ENCODE measurements at places on chromosomes 11 and 22.

GRCh38 chr11:72780296-72781062, 13.4 kb downstream of the STARD10 start:
- no peak for DNase-seq

- DNase-seq: no peak
Measured at GRCh38 chr11:122146475-122146874, 30.5 kb upstream of the BLID start.

DNA sequence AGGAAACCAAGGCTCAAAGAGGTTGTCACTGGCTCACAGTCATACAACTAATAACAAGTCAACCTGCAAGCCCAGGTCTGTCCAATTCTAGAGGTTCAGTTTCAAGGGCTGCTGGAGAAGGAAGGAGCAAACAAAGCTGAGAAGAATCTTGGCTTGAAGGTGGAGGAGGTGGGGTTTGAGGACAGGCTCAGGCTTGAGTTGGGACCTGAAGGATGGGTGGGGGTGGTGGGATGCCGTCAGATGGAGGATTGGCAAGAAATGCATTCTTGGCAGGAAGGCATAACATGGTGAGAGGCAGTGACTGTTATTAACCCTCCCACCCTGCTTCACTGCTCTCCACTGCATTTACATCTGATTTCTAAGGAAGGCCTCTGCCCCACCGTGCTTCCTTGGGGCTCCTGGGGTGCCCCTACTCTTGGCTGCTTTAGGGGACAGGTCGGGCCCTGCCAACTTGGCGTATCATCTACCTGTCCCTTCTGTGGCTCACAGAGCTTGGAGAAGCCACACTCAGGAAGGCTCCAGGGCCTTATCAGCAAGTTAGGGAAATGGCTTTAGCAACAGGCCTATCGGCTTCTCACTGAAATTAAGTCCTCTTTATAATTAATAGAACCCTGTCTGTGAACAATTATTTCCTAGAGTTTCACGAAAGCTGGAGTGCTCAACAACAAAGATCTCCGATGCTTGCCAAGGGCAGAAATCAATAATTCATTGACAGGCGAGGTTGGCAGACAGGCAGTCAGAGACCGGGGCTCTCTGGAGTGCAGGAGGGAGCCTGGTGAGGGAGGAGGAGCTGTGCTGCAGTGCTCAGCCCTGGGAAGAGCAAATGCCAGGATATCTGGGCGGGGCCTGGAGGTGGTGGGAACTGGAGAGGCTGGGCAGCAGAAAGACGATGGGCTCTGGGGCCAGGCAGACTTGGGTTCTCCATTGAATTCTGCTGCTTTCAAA, 84.9 kb upstream of the NARS2 start:
- no peak for DNase-seq

DNA sequence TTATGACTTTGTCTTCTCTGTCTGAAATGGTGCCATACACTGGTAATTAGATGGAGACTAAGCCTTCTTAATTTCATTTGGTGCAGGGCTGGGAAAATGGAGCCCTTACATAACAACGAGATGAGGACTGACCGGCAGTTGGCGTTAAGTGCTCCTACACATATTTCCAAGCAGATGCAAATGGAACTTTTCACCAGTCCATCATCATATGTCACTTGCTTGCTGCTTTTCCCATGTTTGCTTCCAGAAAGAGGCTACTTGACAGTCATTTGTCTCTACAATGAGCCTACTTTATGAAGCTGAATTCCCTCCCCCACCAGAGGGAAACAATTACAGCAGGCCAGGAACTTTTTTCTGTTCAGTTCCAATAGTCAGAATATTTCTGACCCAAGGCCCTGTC, 32.6 kb downstream of the SVIP start:
- no peak for DNase-seq

DNA sequence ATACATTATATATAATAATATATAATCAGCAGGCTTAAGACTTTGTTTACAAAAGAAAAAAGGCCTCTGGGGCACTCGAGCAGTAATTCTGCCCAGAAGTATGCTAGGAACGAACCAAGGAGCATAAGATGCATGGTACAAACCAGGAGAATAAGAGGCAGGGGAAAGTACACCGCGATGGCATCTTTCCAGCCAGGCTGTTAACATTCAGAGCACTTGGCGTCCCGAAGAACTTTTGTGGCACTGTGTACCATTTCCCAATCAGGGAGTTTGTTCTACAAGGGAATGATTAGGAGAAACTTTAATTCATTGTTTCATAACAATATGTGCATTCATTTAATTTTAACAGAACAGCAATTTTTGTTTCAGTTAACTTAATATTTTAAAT, 125.1 kb downstream of the WT1 start:
- DNase-seq: no peak

DNA sequence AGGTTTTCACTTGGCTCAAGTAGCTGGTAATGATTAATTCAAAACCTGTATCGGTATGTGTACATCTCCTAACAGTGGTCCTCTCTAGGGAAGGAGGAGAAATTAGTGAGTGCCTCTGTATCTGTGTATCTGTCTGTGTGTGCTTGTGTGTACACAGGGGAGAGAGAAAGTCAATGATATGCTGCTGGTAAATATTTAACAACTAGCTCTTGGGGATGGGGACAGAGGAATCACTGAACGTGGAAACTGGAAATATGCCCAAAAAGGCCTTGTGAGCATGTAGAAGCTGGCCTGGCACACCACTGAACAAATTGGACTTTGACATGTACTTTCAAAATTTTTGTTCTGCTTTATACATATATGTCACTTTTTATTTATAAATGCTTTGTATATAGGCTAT, 214.0 kb upstream of the SYN3 start:
- no peak for DNase-seq

DNA sequence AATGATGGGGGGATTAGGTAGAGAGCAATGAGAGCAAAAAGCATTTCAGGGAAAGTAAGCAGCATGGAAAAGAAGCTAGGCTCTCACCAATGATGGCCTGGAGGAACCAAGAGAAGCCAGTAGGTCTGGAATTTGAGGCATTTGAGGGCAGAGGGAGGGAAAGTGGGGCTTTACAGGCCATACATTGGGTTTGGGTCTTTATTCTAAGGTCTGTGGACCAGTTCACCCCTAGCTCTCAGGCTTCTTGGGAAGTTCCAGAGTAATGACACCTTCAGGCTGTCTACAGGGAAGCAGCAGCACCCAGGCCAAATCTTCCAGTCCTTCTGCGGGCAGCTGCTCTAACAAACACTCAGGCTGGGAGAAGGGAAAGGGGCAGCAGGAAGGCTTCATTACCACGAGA, 29.4 kb downstream of the ARFGAP2 start:
- no peak for DNase-seq
